ENCODE measurements at places on chromosomes 3 and 15.

- no peak for DNase-seq
Measured at GRCh38 chr15:74196175-74196574, 6.4 kb downstream of the STRA6 start.

GRCh38 chr3:139870000-139870675 lies 64.8 kb upstream of the CLSTN2 start:
- no peak for DNase-seq

- no peak for DNase-seq
Measured at GRCh38 chr15:34654625-34655024, 71.2 kb upstream of the GOLGA8B start.

DNA sequence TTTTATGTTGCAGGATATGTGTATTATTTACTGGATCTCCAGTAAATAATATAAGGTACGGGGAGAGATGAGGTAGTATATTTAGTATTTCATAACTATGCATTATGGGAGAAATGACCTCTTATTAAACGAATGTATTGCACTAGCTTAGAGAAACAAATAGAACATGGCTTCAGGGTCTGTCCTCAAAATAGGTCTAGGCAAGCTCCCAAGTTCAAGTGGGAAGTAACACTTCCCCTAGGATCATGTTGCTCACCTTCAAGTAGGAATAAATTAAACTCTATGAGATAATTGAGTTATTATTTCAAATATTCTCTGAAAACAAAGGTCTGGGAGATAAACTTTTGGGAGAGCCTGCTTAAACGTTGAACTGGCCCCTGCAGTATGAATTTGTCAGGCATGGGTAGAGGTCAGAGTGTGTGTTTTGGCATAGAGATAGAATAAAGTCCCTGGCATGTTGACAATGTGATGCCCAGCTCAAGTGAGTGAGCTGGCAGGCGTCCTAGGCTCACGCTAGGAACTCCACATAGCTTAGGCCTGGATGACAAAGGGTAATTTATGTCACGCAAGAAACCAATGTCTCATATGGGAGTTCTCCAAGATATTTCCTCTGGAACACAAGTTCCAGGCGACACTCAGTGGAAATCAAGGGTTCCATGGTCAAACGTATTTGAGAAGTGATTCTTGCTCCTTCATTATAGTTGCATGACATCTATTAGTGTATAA lies 236.8 kb downstream of the CACNA2D3 start:
- no peak for DNase-seq

- no peak for DNase-seq
Measured at GRCh38 chr3:76352511-76353284, 567.3 kb upstream of the ZNF717 start.

GRCh38 chr15:39407116-39407515 lies 173.8 kb upstream of the THBS1 start:
- no peak for DNase-seq

DNA sequence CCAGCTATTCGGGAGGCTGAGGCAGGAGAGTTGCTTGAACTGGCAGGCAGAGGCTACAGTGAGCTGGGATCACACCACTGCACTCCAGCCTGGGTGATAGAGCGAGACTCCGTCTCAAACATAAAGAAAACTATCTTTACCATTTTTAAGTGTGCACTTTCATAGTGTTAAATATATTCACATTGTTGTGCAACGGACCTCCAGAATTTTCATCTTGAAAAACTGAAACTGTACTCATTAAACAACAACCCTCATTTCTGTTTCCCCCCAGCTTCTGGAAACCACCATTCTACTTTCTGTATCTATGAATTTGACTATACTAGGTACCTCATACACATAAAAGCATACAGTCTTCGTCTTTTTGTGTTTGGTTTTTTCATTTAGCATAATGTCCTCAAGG lies 375.1 kb downstream of the SHQ1 start:
- no peak for DNase-seq

- no peak for DNase-seq
Measured at GRCh38 chr3:138509586-138509985, 75.2 kb downstream of the ESYT3 start.

DNA sequence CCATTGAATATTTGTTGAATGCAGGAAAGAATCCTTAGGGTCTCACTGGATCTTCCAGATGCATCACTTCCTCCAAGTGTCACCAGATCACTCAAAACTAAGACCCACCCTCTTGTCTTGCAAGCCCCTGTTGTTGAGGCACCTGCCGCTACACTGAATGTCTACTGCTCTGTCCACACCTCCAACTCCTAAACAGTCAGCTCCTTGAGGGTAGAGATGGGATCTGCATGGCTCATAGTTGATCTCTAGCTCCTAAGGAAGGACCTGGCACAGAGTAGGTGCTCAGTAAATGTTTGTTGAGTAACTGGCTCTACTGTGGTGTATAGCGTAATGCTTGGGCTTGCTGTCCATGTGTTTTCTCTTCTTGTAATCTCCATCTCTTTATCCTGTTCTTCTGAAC lies 8.8 kb downstream of the SLC6A20 start:
- no peak for DNase-seq

DNA sequence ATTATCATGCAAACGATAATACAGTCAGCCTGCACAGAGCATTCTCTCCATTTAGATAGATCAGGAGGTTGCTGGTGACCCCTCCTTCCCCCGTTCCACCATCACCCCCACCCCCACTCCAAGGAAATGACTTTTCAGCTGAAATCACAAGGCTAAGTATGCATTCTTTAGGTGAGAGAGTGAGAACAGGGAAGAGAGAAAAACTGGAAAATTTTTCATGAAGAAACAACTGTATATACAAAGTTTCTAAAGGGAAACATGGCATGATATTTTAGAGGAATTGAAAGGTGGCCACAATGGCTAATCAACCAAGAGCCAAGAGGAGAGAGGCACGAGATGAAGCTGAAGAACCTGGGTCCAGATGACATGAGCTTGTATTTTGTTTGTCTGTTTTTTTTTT lies 22.2 kb downstream of the BCL2A1 start:
- DNase-seq = no peak

DNA sequence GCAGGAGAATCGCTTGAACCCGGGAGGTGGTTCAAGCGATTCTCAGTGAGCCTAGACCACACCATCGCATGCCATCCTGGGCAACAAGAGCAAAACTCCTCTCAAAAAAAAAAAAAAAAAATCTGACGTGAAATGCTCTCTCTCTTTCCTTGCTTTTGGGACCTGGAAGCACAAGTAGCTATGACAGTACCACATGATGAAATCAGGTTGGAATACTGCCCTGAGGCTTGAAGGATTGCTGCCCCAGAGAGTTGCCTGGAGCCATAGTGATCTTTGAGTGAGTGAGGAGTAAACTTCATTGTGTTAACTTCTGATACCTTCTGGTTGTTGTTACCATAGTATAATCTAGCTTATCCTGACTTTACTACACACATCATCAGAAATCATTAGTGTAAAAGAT lies 23.3 kb downstream of the AKAP13 start:
- DNase-seq = no peak

- DNase-seq = no peak
Measured at GRCh38 chr3:183309276-183309675, 56.2 kb downstream of the B3GNT5 start.

DNA sequence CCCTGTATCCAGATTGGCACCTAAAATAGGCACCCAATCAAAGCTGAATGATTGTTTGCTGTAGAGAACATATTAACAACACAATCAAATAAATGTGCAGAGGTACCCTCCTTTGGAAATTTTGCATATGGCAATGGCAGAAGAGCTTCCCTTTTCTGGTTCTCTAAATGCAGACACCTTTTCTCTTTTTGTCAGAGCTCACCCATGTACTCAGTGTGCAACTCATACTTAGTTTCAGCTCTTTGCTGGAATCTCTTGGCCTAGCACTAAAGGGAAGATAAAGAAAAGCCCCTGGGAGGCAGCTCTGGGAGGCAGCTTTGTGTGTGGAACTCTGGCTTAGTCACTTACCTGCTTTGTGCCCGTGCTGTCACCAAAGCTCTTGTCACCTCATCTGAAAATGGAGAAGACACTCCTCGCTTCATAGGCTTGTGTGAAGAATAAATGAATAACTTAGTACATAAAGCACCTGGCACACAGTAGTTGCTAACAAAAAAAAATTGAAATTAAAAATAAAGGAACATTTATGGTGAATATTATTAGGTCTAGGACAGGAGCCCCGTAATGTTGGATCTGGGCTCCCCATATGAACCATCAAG lies 28.8 kb downstream of the ST6GAL1 start:
- no peak for DNase-seq

- no peak for DNase-seq
Measured at GRCh38 chr3:122676759-122677158, 3.9 kb upstream of the PARP14 start.

- no peak for DNase-seq
Measured at GRCh38 chr3:61701011-61701410, 139.6 kb downstream of the PTPRG start.

DNA sequence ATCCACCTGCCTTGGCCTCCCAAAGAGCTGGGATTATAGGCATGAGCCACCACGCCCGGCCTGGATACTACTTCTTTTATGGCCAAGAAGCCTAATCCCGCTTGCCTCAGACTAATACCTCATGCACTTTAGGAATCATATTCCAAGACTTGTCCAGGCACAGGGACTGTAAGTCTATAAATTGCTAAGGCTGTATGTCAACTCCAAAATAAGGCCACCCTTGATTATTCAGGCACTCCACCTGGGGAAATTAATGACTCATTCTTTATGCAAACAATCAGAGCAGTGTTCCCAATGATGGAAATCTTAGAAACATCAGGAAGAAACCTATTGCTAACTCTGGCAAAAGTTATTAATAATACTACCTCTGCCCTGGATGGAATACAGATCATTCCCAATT lies 98.4 kb downstream of the ERC2 start:
- no peak for DNase-seq

GRCh38 chr3:41213588-41213987 lies 14.3 kb downstream of the CTNNB1 start:
- no peak for DNase-seq

GRCh38 chr3:175535351-175535750 lies 676.2 kb downstream of the NAALADL2 start:
- DNase-seq = no peak

DNA sequence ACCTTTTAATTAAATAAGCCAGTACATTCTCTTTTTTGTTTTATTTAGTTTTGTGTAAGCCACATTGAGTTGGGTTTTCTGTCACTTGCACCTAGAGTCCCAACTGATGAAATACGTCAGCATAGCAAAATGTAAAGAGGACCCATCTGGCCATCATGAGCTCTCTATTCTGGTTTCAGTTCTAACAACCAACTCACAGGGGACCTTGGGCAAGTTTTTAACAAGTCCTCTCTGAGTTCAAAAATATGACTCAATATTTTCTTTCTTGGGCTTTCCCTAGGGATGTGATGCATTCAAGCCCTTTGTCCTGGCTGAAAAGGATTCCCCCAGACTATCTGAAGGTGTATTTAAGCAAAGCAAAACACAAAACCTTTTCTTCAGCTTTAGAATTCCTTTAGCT lies 32.9 kb downstream of the PLCH1 start:
- DNase-seq = no peak

- no peak for DNase-seq
Measured at GRCh38 chr15:31740203-31740602, 290.1 kb upstream of the CHRNA7 start.

GRCh38 chr3:96677156-96677555 lies 137.2 kb upstream of the EPHA6 start:
- no peak for DNase-seq

GRCh38 chr3:102733791-102734563 lies 299.2 kb downstream of the ZPLD1 start:
- no peak for DNase-seq

GRCh38 chr15:70701891-70702568 lies 61.3 kb downstream of the UACA start:
- DNase-seq = no peak

DNA sequence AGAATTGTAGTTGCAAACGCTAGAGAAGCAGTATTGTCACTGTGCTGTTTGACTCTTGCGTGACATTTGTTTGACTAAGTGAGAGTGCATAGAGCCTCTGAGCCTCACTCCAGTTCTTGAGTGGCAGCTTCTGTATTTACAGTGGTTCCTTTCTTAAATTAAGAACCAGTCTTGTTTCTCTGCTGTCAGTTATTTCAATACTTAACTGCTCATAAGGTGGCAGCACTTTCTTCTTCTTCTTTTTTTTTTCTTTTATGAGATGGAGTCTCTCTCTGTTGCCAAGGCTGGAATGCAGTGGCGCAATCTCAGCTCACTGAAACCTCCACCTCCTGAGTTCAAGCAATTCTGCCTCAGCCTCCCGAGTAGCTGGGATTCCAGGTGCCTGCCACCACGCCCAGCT lies 372.1 kb downstream of the LPP start:
- DNase-seq = no peak

GRCh38 chr3:159413319-159413718 lies 575.3 kb upstream of the IL12A start:
- no peak for DNase-seq

DNA sequence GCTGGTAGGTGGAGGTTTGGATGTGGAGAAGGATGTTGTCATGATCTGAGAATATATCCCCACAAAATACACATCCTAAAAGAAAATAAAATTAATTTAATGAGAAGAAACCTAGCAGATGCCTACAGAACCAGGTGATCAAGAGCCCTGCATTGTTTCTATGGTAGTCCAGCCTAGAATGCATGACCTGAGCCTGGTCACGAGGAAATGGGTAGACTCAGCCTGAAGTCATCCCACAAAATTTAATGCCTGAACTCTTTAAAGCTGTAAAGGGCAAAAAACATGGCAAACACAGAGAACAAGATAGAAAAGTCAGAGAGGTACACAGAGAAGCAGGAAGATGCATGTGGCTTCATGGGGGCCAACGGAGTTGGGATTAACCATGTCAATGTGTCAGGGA lies 36.0 kb downstream of the LDHAL6B start:
- no peak for DNase-seq

GRCh38 chr3:115704661-115705338 lies 81.5 kb downstream of the GAP43 start:
- DNase-seq = no peak

DNA sequence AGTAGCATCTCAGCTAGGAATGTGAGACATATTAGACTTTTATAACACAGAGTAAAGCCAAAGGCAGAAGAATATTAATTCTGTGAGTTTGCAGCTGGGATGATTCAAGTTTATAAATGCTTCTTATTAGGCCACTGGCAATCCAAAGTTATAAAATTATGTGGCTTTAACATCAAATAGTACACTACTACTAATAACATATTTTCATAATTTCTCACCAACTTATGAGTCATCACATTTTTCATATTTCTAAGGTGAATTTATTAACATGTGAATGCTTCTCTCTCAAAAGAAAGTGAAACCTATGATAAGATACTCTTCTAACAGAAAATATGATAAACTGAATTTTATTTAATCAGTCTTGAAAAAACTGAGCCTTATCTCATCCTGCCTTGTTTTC lies 1348.2 kb upstream of the ALCAM start:
- no peak for DNase-seq

DNA sequence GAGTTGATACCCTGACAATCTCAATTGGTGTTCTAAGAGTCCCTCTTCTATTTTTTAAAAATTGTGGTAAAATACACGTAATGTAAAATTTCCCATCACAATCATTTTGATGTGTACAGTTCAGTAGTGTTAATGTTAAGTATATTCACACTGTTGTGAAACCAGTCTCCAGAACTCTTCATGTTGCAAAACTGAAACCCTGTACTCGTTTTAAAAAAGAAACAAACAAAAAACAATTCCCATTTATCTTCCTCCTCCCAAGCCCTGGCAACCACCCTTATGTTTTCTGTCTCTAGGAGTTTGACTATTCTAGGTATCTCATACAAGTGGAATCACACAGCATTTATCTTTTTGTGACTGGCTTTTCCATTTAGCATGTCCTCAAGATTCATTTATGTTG lies 28.7 kb upstream of the ALPK3 start:
- no peak for DNase-seq

Data from activated CD8-positive, alpha-beta memory T cell treated with anti-CD3 and anti-CD28 coated beads for 1 hour (primary cell).